K562 (cell line): ENCODE measurements at places on chromosomes 1 and 21. TPM values are rescaled to one million over a fixed set of nuclear protein-coding genes. Genes with fewer than 3 reads are reported as not detected.

DNA sequence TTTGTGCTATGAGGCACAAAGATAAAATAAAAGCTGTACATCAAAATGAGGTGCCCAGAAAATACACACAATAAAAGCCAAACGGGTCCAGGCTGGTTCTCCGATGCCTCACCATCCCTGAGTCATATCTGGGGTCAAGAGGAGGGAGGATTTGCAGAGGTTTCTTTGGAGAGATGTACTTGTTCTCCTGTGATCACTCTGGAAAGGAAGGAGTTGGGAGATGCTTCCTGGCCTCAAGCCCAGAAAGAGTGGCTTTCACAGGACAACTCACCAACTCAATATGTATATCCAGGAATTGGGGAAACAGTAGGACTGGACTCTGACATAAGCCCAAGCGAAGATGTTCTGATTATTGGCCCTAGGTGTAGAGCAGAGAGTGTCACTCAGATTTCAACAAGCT lies 51.9 kb downstream of the DIPK1A start:
- H3K4me3 ChIP-seq: no peak overlapping the region
- H3K4me1 ChIP-seq: no peaks in the 10 kb centered on the region
- no peaks in the 10 kb centered on the region for H3K27me3 ChIP-seq
- no peaks in the 10 kb centered on the region for H3K36me3 ChIP-seq

- H3K27me3 ChIP-seq: no peaks in the 10 kb centered on the region
- peak; percentile 33 for DNase-seq
- peak overlapping the region; percentile 92 for H3K27ac ChIP-seq
- no peak overlapping the region for H3K4me3 ChIP-seq
- H3K36me3 ChIP-seq: no peaks in the 10 kb centered on the region
- peaks cover 39% of the 10 kb centered on the region for H3K4me1 ChIP-seq
Observed at GRCh38 chr1:200638073-200638472, 17.5 kb upstream of the KIF14 start.

DNA sequence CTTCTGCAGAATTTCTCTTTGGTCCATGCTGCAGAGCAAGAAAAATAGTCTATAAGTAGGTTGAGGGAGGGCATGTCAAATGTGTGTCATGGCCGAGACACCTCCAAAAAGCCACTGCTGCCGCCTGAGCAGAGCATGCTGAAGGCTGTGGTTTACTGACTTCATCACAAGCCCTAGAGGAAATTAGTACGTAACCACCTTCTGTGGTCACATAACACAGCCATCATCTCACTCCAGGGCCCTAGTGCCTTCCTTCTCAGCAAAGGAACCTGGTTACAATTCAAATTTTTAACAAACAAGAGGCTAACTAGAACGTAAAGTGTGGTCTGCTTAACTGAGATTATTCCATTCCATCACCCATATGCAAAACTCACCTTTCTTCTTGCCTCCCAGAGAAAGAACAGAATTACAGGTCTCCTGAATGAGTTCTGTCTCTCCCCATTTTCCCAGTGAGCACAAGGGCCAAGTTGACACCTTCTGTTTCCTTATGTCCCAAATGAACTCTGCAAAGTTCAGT lies at the start of gene PTPN22:
TSS of gene PTPN22 (minus strand) at position 116 of the 517 bp plus-strand sequence.
- peak within 1 kb of the TSS; percentile 37; the same call in 2 of the 3 replicates for H3K27ac ChIP-seq
- H3K27me3 ChIP-seq: no peaks in the 10 kb centered on the region
- no peaks in the 10 kb centered on the region; the same call in 1 of the 2 replicates for H3K4me1 ChIP-seq

- H3K4me3 ChIP-seq: no peak overlapping the region
- H3K4me1 ChIP-seq: peaks cover 2% of the 10 kb centered on the region; the same call in 2 of the 3 replicates
- no peaks in the 10 kb centered on the region for H3K27me3 ChIP-seq
- DNase-seq: no peak
- no peak overlapping the region for H3K27ac ChIP-seq
Observed at GRCh38 chr1:12594966-12595756, 22.8 kb downstream of the DHRS3 start.

DNA sequence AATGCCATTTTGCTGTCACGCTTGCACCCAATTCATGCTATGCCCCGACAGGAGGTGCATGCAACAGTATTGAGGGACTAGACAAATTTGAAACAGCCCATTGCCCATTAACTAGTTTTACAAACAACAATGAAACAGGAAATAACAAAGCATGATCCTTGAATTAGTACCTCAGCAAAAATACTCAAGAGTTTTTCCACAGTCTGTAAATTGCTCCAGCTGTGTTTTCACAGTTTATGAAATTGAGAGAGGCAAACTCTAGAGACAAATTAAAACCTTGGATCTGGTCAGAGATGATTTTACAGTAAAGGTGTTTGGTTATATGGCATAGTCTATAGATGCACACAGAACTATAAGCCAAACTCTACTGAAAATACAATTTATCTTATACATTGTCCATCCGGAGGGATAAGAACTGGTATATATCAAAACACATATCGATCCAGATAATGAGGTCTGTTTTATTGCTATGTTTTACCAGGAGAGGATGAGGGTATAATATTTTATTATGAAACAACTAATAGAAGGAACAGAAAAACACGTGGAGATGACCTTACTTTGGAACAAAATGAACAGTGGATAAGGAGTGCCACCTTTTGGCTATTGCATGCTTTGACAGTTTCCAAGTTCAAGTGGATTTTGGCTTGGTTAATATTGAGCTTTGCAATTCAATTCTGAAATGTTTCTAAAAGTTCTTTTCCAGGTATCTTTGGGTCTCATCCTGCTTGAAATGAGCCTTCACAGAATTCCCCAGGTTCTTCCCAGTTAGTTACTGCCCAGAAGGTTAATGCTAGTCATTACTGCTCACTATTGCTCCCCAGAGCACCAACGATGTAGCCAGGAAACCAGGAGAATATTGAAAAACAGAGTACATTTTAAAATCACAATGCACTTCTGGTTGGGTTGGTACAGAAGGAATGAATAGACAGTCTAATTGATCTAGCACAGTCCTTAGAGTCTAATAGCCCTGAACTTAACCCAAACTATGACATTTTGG lies 45.7 kb downstream of the ZC3H11B start:
- no peaks in the 10 kb centered on the region for H3K27me3 ChIP-seq
- peaks cover 3% of the 10 kb centered on the region; the same call in 1 of the 3 replicates for H3K4me1 ChIP-seq
- no peak overlapping the region for H3K4me3 ChIP-seq
- no peak overlapping the region for H3K27ac ChIP-seq
- DNase-seq: no peak

DNA sequence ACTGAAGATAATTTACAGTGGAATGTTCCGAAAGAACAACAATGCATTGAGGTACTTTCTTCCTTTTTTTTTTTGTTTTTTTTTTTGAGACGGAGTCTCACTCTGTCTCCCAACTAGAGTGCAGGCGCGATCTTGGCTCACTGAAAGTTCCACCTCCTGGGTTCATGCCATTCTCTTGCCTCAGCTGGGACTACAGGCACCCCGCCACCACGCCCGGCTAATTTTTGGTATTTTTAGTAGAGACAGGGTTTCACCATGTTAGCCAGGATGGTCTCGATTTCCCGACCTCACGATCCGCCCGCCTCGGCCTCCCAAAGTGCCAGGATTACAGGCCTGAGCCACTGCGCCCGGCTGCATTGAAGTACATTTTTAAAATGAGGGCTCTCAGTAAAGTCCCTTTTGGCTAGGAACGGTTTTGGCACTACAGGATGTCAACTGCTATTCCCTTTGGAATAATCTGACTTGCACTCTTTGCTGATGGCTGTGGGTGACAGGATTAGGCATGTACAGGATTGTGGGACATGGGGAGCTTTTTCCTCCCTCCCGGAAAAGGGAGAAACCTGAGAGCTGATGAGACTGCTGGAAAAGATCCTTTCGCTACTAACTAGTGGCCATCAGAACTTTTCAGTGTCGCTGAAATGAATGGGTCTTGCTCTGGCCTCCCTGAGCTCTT lies 56.9 kb upstream of the EDEM3 start:
- DNase-seq: no peak
- peaks cover 6% of the 10 kb centered on the region; the same call in 2 of the 3 replicates for H3K36me3 ChIP-seq
- H3K4me1 ChIP-seq: peaks cover 4% of the 10 kb centered on the region
- no peak overlapping the region for H3K4me3 ChIP-seq
- no peak overlapping the region for H3K27ac ChIP-seq

- no peaks in the 10 kb centered on the region; the same call in 1 of the 2 replicates for H3K4me1 ChIP-seq
- H3K27me3 ChIP-seq: no peaks in the 10 kb centered on the region
- no peak for DNase-seq
- H3K36me3 ChIP-seq: no peaks in the 10 kb centered on the region
Observed at GRCh38 chr1:8590721-8591351, 226.6 kb downstream of the RERE start.

DNA sequence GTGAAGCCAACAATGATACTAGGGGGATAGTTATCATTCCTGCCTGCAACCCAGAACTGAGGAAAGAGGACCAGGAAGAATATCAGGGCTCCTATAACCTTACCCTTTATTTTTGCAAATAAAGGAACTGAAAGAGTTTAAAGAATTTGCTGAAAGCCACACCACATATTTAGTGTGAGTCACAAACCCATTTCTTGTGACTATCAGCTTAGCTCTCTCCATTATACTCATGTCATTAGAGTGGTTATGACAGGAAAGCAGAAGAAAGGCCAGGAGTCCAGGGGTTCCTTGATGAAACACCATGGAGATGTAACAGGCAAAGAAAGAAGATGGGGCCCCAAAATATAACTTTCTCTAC lies 141.1 kb upstream of the SAMSN1 start:
- no peaks in the 10 kb centered on the region for H3K36me3 ChIP-seq
- peaks cover 11% of the 10 kb centered on the region; the same call in 1 of the 3 replicates for H3K4me1 ChIP-seq
- no peak overlapping the region for H3K27ac ChIP-seq
- no peak for DNase-seq

DNA sequence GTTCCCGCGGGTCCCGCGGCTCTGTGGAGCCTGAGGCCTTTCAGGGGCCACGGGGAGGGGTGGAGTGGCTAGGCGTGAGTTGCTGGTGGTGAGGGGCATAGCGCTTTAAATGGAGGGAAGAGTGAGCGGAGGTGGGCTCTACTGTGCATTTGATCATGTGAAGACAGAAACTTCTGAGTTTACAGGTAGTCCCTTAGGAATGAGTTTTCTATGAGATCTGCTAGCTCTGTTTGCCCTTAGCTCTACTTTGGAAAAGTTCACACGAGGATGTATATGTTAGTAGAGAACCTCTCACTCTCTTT lies 593 bp downstream of the ST6GALNAC3 start:
- no peak overlapping the region for H3K27ac ChIP-seq
- no peak for DNase-seq
- no peaks in the 10 kb centered on the region; the same call in 1 of the 2 replicates for H3K27me3 ChIP-seq
- peak overlapping the region; percentile 52 for H3K4me3 ChIP-seq
- H3K36me3 ChIP-seq: no peaks in the 10 kb centered on the region
- H3K4me1 ChIP-seq: peaks cover 3% of the 10 kb centered on the region; the same call in 1 of the 3 replicates

DNA sequence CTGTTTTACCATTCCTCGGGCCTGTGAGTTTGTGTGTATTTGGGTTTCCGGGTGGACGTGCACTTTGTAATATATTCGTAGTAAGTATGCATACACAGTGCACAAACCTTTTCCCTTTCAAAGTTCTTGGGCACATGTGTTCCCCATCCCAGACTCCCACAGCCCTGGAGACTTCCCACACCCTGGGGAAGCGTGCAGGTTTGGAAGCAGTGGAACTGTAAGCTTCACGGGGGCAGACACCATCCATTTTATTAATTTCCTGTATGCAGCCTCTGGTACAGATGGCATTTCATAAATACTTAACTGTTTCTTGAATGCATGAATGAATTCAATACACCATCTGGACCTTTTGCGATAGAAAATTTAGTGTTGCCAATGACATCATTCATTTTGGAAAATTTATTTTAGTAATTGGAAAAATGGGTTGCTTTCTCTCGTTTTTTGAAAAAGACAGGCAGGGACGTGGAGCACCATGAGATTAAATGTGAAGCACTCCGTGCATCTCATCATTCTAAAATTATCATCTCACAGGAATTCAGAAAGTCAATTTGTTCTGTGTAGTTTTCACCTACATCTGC lies 10.8 kb downstream of the ETS2 start:
- no peaks in the 10 kb centered on the region for H3K4me1 ChIP-seq
- no peak overlapping the region for H3K4me3 ChIP-seq
- peaks cover 94% of the 10 kb centered on the region for H3K36me3 ChIP-seq
- no peak overlapping the region for H3K27ac ChIP-seq

- no peak overlapping the region for H3K27ac ChIP-seq
- peaks cover 23% of the 10 kb centered on the region; the same call in 2 of the 3 replicates for H3K27me3 ChIP-seq
- DNase-seq: no peak
- H3K4me1 ChIP-seq: no peaks in the 10 kb centered on the region
- H3K4me3 ChIP-seq: no peak overlapping the region
Observed at GRCh38 chr1:203153051-203153988, 22.3 kb downstream of the MYBPH start.

GRCh38 chr21:31140025-31140424 lies 101.7 kb upstream of the KRTAP19-8 start:
- H3K4me1 ChIP-seq: no peaks in the 10 kb centered on the region
- no peak for DNase-seq
- H3K36me3 ChIP-seq: no peaks in the 10 kb centered on the region
- no peak overlapping the region for H3K27ac ChIP-seq

DNA sequence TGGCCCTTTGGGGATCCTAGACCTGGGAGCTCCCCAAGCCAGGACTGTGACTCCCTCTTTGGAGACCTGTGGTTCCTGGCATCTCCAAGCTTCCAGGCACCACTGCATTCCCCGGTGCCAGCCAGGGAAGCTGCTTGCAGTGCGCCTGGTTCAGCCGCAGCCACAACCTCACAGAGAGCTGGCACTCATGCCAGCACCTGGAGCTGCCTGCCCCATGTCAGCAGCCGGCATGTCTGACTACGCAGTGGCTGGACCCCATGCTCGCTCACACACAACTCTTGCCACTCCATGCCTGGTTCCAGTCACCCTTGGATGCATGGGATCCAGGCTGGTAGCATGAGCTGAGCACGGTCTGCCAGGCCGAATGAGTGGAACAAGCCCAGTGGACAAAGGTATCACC lies 426.6 kb downstream of the LRRIQ3 start:
- H3K36me3 ChIP-seq: no peaks in the 10 kb centered on the region
- DNase-seq: no peak
- H3K27me3 ChIP-seq: no peaks in the 10 kb centered on the region
- no peak overlapping the region for H3K4me3 ChIP-seq

GRCh38 chr21:38092051-38092450 lies 164.7 kb upstream of the KCNJ15 start:
- peaks cover 6% of the 10 kb centered on the region; the same call in 1 of the 2 replicates for H3K4me1 ChIP-seq
- DNase-seq: peak; percentile 55
- peak overlapping the region; percentile 5; the same call in 1 of the 3 replicates for H3K27ac ChIP-seq
- H3K36me3 ChIP-seq: peaks cover 10% of the 10 kb centered on the region; the same call in 2 of the 3 replicates
- no peaks in the 10 kb centered on the region for H3K27me3 ChIP-seq

MYOG gene
- not detected in 2 replicates for polyA plus RNA-seq

ANKRD45 gene
- 0.18 and 0.30 TPM in 2 replicates for polyA plus RNA-seq

SERPINC1 gene
- 0.50 TPM in 1 of 2 replicates, not detected in the other for polyA plus RNA-seq

SLC45A1 gene
- polyA plus RNA-seq: not detected in 2 replicates

OPRD1 gene
- polyA plus RNA-seq: not detected in 2 replicates
